Panc1 (cell line): ENCODE measurements at places on chromosomes 16 and 17.

GRCh38 chr16:77589071-77589765 is 133.1 kb upstream of the NUDT7 start:
- DNase-seq = no peak

DNA sequence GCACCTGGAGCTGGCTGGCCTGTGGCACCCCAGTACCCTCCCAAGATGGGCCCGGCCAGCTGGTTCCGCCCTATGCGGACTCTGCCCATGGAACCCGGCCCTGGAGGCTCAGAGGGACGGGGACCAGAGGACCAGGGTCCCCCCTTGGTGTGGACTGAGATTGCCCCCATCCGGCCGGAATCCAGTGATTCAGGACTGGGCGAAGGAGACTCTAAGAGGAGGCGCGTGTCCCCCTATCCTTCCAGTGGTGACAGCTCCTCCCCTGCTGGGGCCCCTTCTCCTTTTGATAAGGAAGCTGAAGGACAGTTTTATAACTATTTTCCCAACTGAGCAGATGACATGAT is 12.0 kb downstream of the TBX21 start:
- DNase-seq = no peak

GRCh38 chr16:87922250-87922871 is 14.0 kb downstream of the CA5A start:
- no peak for DNase-seq

GRCh38 chr16:77435272-77435820 is 512 bp upstream of the ADAMTS18 start:
- DNase-seq = no peak

GRCh38 chr16:1640261-1640941 is 28.2 kb downstream of the CRAMP1 start:
- no peak for DNase-seq

- no peak for DNase-seq
Measured at GRCh38 chr16:50991006-50991405, 160.1 kb downstream of the SALL1 start.

GRCh38 chr16:10641953-10642949 is 52.5 kb downstream of the TEKT5 start:
- DNase-seq = no peak

DNA sequence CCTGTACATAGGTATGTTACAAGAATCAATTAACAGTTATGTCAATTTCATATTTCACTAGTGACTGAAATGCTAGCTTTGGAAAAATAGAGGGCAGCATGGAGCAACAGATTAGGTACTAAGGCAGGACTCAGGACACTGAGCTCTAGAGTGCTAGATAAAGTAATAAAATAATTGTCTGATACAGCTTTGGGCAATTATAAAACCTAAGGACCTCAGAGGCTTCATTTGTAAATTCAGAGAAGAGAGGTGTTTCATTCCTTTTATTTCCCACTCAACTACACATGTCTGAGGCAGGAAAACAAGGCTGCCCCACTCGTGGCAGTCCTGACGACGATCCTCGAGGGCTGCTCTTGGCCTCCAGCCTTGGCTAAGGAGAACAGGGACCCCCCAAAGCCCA is 81.5 kb downstream of the CA4 start:
- DNase-seq = no peak

GRCh38 chr16:2170587-2171435 is 15.2 kb downstream of the TRAF7 start:
- DNase-seq = no peak

DNA sequence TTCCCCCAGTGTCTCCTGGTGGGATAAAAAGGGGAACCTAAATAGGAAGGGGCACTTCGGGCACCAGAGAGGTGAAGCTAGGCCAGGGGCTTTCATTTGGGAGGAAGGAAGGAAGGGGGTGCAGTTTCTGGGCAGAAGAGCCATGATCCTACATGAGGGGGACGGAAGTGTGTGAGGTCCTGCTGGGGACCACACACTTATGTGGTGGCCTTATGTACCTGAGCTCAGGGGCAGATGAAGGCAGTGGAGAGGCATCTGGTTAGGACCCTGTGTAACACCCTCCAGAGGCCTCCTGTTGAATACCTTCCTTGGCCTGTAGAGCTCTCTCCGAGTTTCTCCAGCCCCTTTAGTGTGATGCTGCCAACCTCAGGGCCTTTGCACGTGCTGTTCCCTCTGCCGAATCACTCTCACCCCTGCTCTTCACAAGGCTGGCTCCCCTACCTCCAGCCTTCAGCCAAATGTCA is 21.2 kb downstream of the IGFBP4 start:
- no peak for DNase-seq

- DNase-seq = no peak
Measured at GRCh38 chr17:81285179-81285878, 9.8 kb downstream of the SLC38A10 start.

DNA sequence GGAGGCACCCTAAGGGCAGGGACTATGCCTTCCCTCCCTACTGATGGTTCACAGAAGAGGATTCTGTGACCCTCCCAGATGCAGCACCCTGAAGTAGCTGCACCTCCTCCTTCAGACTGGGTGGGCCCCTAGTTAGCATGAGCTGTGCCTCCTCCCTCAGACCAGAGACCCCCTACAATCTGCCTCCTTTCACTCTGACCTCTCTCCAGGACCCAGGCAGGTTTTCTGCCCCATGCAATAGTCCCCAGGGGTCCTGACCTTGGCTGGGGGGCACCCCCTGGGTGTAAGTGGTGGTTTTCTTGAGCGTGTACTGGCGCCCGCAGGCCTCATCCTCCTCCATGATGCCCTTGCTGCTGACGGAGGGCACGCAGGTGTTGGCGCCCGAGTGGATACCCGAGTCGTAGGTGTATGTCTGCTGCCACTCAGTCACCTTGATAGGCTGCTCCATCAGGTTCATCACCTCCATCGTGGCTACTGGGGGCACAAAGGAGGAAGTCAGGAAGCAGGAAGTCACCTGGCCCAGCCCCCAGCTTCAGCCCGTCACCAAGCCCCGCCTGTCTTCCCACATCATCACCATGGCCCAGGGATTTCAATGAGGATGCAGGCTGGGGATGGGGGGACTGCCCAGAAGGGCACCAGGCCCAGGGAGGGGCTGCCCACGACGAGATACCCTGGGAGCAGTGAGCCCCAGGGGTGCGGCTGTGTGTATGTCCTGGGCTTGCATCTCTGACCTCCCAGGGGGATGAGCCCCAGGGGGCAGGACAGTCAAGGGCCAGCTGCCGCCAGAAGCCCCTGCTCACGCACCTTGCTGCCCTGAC is 14.9 kb downstream of the JUP start:
- DNase-seq = no peak

- DNase-seq = no peak
Measured at GRCh38 chr17:15213381-15214087, 51.6 kb downstream of the PMP22 start.

- no peak for DNase-seq
Measured at GRCh38 chr17:57475796-57476195, 219.5 kb downstream of the MSI2 start.

DNA sequence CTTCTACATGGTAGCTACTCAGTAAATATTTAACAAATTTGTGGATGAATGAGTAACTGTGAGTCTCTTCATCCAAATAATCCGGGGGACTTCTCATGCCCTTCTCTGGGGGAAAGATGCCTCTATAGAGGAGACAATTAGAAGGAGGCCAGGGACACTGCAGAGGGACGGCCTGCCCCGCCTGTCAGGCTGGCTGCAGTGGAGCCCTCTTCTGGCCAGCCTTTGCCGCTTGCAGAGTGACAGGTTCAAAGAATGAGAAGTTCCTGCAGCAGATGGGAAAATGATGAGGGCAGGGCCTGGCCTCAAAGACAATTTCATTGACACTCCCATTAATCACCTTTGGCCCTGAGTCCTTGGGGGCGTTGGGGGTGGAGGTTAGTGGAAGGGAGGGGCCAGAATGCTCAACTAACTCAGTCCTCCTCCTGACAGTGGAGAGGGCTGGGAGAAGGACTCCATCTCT is 339.0 kb downstream of the MAF start:
- no peak for DNase-seq

DNA sequence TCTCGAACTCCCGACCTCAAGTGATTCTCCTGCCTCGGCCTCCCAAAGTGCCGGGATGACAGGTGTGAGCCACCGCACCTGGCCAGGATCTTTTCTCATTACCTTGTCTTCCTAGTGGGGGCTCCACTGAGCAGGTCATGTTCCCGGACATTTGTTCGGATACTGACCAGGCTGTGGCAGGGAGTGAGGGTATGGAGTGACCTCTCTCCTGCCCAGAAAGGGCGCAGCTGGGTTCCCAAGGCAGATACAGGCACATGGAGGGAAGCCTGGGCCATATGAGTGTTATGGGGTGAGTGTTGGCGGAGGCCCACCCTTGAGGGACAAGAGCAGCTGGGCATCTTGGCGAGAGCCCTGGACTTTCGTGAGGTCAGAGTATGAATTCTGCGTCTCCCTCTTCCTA is 5.5 kb downstream of the SERPINF1 start:
- no peak for DNase-seq

DNA sequence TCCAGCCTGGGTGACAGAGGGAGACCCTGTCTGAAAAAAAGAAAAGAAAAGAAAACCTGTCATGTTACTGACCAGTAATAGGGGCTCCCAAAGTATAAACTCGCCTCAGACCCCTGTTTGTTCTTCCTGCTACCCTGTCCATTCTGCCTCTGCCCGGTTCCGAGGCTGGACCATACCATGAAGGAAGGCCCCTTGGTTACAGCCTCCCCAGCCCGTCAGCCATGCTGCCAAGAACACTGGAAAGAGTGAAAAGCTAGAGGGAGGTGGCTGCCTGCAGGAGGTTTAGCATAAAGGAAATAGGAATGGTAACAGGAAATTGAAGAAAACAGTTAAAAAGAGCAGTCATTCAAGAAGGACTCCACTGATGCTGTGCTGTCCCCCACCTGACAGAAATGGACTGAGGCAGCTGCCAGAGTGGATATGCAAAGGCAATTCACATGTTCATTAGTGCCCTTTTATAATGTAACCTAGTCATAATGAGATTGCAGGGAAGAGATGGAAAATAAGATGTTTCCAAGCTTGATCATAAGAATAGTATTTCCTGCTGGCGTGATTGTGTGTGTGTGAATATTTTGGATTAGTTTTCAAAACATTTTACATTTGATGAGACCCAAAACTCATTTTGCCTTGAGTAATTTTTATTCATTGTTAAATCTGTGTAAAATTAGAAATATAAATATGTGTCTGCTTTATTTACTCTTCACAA is 102.6 kb downstream of the GOSR1 start:
- no peak for DNase-seq

GRCh38 chr16:53053967-53054669 is 673 bp upstream of the CHD9 start:
- no peak for DNase-seq

- no peak for DNase-seq
Measured at GRCh38 chr16:11140098-11140375, 116.0 kb downstream of the SOCS1 start.

GRCh38 chr17:43714465-43715149 is 44.0 kb downstream of the SOST start:
- DNase-seq = no peak

DNA sequence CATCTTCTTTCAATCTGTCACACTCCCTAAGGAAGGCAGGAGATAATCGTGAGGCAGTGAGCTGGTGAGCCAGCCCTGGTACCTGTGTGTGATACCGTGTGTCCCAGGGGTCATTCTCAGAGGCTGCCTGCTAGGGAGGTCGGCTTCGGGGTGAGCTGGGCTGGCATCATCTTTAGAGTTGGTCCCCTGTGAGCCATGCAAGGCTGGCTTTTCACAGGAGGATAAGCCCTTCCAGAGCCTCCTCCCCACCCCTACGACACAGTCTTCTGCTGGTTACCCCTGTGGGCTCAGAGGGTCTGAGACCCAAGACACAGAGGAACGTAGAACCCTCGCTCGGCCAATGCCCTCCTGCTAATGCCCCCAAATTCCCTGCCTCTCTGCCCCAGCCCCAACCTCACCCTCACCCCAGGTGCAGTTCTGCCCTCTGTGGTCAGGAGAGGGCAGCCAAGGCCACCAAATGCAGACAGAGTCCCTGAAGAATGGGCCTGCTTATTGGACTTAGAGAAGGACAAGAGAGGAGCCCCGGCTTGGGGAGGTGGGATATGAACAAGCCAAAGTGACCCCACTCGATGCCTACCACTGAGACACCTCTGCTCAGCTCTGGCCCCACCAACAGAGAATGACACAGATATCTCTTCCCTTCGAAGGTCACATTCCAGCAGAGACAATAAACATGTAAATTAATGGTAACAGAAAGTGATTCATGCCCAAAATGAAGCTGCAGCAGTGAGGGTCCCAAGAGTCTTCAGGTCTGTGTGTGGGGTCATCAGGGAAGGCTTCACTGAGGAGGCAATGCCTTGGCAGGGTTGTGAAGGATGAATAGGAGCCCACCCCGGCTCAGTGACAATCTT is 80.8 kb upstream of the CCL1 start:
- DNase-seq = no peak

DNA sequence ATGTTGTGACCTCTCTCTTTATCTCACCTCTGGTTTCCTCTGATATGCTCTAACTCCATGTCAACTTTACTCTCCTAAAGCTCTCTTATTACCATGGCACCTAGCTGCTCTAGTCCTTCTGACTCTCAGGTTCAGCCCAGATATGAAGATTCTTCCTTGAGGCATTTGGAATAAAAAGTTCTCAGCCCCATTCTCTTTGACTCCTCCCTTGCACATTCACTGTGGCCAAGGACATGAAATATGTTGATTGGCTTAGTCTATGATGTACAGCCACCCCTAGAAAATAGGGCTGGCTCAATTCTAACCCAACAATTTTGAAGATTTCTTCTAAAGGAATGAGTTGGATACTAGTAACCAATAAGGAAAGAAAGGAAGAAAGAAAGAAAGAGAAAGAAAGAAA is 20.8 kb upstream of the GAS7 start:
- DNase-seq = no peak

DNA sequence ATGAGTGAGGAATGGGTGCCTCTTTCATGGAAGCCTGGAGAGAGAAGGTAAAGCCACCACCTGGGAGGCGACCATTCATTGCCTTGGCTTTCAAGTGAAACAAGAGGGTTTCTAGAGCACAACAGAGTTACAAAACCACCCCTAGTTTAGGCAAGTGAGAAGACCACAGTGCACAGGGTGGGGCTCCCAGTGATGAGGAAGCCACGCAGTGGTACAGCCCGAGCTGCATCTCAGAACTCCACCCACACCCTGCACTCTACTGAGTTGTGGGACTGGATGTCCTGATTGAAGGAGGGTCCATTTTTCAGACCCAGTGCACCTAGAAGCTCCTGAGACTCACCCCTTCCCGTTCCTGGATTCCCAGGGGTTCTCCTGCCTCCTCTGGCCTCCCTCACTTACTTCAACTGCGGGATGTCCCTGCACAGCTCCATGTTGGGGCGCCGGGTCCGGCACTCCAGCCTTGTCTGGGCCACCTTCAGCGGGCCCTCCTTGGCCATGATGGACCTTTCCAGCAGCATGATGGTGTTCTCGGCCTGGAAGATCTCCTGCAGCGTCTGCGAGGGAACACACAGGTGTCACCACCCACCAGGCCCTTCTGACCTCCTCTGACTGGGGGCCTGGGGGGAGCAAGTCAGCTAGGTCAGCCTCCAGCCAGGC is 55.1 kb upstream of the EMP2 start:
- no peak for DNase-seq

DNA sequence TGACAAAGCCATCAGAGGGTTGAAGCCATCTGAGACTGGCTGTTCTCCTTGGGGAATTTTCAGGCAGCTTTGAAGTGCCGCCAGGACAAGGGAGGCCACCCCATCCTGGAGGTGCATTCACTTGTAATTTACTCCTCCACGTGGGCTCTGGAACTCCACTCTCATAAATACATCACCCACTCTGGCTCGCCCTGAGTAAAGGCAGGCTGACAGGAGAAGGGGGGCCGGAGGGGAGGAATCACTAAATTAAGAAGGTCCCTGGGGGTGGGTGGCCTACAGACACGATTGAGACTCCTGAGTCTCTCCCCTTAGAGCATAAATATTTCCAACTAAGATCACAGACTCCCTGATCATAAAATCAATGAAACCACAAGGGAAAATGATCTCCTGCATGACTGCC is 56.3 kb upstream of the HNF1B start:
- no peak for DNase-seq
